ENCODE measurements at places on chromosomes 7 and 10.

- DNase-seq: no peak
These were observed 56.7 kb downstream of the ZMYND11 start for GRCh38 chr10:191703-192518.

DNA sequence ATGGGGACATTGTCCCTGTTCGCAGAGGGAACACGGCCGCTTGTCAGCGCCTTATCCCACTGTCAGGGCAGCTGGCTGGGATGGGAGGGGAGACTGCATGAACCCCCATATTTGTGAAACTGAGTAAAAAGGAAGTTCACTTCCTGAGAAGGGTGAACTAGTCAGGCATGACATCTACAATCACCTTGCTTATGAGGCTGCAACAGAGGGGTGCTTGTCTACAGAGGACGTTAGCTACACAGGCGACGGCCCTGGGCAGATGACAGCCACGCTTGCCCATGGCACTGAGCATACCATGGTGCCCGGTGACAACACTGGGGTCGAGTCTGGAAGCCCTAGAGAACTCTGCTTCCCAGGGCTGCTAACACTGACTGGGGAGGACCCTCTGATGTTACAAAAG lies 46.0 kb upstream of the KDM7A start:
- no peak for DNase-seq

GRCh38 chr7:151600331-151600730 lies 80.6 kb upstream of the RHEB start:
- DNase-seq: no peak

DNA sequence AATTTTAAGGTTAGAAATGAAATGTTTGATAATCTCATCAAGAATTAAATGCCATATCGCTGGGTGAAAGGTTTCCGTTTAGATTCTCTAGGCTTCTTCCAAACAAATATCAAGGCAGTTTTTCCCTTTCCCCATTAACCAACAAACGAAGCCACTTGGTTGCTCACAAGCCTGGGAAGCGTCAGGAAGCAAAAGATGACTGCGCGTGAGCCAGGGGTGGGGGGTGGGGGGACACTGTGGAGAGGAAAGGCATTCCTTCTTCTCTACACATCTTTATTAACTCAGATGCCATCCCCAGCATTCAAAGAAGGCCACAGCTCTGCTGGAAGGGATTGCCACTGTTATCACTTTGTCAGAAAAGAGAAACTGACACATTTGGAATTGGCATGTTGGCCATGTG lies 207.1 kb downstream of the TRIL start:
- no peak for DNase-seq

DNA sequence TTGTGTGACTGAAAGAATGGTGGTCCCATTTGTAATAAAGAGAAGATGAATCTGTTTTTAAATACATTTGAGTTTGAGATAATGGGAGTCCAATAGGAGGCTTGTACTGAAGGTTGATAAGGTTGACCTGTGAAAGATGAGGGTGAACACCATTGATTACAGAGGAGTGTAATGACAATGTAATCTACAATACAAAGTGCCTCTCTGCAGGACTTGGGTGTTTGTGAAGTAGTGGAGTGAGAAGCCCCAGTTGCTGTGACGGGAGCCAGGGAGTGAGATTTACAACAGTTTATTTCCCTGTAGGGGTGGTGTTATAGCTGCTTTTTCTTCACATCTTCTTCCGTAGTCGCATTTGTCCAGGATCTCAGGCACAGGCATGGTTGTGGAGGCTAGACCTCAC lies 189.9 kb downstream of the EXOC4 start:
- DNase-seq: no peak

- no peak for DNase-seq
These were observed 28.3 kb downstream of the CRCP start for GRCh38 chr7:66142996-66143395.

- DNase-seq: no peak
These were observed 1.9 kb upstream of the PGAM2 start for GRCh38 chr7:44067064-44067951.

- DNase-seq: no peak
These were observed 71.6 kb downstream of the ABCA13 start for GRCh38 chr7:48242846-48243245.

DNA sequence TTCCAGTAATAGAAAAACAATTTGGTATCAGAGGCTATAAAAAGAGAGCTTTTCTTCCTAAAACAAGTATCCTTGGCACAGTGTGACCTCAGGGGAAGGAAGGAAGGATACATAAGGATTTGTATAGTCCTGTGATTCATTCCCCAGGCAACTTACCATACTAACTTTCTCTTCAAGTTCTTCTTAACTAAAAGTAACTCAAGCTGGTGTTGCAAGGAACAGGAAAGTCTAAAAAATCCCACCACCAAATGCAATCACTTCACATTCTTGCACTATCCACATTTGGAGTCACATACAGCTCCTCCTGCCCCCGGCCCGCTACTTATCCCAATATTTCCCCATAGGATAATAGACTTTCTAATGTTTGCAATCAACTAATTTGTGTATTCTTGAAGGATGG lies 84.8 kb downstream of the PRKAG2 start:
- DNase-seq: no peak

GRCh38 chr7:144069511-144069910 lies at the start of gene OR2A25:
TSS of gene OR2A25 (plus strand) at chr7:144069811. CDS start at chr7:144074220, 4,409 bp downstream.
- DNase-seq: no peak

DNA sequence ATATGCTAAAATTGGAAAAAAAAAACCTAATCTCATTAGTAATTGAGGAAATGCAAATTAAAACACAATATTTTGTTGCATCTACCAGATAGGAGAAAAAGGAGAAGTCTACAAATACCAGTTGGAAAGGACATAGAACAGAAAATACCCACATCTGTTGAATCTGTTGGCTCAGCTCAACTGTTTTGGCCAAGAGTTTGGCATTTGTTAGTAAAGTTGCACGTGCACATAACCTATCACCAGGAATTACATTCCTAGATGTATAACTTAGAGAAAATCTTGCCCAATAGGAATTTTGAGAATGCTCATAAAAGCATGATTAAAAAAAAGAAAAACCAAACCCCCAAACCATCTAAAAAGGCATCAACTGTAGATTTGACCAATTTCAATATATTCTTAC lies 282.1 kb upstream of the BMPER start:
- DNase-seq: no peak

DNA sequence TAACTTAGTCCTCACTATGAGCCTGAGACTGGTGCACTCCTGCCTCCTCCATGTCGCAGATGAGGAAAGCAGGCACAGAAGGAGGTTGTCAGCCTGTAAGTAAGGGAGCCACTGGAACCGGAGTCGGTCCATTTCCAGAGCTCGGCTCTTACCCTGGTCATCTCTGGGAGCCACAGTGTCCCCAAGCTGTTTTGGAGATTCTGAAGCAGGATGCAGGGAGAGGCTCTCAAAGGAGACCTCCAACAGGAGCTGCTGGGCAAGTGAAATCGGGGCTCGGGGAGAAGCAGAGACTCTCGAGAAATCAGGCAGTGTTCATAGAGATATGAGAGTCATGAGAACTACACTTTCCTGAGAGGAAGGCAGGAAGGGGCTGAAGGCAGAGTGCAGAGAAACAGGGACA lies 39.0 kb downstream of the VSTM4 start:
- no peak for DNase-seq

- DNase-seq: no peak
These were observed 303.3 kb upstream of the CELF2 start for GRCh38 chr10:10714327-10714726.

DNA sequence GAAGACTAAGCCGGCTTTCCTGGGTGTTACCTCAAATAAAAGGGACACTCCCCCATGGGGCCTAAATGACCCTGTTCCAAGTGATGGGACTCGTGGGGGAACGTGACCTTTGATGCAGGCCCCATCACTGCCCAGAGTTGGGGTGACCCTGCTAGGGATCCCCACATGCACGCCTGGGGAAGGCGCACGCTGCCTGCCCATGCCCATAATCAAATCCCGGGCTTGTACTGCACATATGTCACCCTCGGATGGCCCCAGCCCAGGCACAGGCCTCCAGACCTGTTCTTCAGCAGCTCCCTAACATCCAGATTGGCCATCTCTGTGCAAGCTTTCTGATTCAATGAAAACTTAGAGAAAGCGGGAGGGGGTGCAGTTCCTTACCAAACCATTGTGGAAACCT lies 14.7 kb downstream of the EBF3 start:
- no peak for DNase-seq

DNA sequence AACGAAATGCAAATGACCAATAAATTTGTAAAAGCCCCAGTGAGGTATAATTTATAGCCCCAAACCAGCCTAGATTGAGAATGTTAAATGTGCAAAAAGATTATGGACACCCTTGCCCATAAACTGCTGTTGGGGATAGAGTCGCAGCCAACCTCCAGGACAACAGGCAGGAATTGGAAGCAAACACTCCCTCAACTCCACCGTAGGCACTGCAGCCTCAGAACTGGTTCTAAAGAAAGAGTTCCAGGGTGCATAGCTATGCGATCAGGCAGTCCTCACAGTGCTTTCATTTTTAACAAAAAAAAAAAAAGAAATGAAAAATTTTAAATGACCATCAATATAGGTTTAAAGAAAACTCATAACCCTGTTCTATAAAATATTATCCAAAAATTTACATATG lies 86.2 kb downstream of the CXCL12 start:
- DNase-seq: no peak

GRCh38 chr7:105693576-105693975 lies 112.3 kb upstream of the EFCAB10 start:
- no peak for DNase-seq

DNA sequence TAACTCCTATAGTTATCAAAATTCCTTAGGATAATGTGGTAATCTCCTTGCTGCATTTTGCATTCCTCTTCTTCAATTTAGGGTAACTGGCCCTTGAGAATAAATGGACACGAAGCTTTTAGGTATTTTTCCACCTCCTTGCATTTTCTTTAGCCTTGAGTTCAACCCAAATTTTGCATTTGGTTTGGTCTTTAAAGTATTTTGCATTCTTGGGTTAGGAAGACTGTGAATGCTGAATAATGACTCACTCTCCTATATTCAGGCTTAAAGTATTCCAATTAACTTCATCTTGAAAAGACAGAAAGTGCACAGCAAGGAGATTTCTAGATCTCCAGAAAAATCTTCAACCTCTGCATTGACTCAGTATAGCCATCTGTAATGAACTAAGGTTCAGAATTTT lies 47.3 kb downstream of the TFPI2 start:
- no peak for DNase-seq

- DNase-seq: no peak
These were observed 41.0 kb upstream of the PSMG3 start for GRCh38 chr7:1610678-1611302.

DNA sequence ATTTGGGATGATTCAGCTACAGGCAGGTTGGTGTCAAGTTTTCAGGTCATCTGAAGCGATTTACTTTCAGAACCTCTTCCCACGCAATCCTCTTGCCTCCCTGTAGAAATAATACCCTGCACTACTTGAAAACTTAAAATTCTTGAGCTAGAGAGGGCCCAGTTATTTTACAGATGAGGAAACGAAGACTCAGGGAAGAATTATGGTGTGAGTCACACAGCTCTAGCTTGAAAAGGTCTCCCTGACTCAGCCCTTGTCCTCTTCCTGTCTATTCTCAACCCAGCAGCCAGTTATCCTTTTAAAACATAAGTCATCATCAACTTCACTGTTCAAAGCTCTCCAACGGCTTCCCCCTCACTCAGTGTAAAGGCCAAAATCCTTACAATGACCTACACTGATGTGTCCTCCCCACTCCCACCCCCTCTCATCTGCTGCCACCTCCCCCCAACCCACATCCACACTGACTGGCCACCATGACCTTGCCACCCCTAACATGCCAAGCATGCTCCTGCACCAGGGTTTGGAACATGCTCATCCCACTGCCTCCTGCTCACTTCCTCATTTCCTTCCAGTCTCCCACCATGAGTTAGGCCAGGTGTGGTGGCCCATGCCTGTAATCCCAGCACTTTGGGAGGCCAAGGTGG lies 3.4 kb downstream of the DNMBP start:
- DNase-seq: no peak

- no peak for DNase-seq
These were observed 13.3 kb downstream of the BEND7 start for GRCh38 chr10:13515467-13515866.

DNA sequence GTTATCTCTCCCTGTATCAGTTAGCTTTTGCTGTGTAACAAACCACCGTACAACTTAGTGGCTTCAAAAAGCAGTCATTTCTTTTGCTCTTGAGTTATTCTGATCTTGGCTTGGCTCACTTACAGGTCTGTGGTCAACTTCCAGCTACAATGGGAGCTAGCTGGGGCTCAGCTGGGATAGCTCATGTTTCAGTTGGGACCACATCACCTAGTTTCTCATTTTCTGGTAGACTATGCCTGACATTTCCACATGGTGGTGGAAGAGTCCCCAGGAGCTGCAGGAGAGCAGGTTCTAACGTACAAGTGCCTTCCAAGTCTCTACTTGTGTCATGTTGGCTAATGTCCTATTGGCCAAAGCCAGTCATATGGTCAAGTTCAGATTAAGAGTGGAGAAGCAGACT lies 25.8 kb upstream of the PIP4K2A start:
- DNase-seq: no peak

- DNase-seq: no peak
These were observed 43.2 kb downstream of the HDAC9 start for GRCh38 chr7:18538554-18539250.

DNA sequence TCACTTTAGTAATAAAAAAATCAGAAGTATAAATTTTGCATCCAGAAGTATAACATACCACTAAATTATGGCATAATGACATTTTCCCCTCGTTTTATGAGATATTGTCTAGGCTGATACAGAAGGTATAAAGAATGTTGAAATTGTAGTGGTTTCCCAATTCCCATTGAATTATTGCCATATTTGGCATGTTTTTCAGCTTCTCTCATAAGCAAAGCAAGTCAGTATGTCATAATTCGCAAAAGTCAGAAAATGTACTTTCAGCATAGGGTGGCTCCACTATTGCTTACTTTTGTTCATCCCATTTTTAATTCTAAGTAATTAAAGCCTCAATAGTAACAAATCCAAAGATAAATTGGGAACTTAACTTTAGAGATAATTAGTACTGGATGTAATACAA lies 19.7 kb upstream of the PTPRZ1 start:
- DNase-seq: no peak

- DNase-seq: no peak
These were observed 1.8 kb downstream of the BRI3 start for GRCh38 chr7:98283127-98283886.

DNA sequence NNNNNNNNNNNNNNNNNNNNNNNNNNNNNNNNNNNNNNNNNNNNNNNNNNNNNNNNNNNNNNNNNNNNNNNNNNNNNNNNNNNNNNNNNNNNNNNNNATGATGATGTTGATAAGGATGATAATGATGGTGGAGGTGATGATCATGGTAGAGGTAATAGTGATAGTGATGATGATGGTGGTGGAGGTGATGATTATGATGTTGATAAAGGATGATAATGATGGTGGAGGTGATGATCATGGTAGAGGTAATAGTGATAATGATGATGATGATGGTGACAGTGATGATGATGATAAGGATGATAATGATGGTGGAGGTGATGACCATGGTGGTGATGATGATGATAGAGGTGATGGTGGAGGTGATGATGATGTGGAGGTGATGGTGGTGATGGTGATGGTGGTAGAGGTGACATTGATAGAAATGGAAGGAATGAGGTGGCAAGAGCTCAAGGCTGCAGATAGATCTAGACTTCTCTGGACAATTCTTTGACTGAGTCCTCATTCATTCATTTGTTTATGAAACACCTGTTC lies 47.8 kb downstream of the FAM20C start:
- no peak for DNase-seq

GRCh38 chr7:111290419-111290818 lies 199.5 kb downstream of the LRRN3 start:
- no peak for DNase-seq
